ENCODE measurements at places on chromosomes 3 and 15.
A peak's percentile ranks its signal among the peaks of the same experiment; 100 is the strongest.

DNA sequence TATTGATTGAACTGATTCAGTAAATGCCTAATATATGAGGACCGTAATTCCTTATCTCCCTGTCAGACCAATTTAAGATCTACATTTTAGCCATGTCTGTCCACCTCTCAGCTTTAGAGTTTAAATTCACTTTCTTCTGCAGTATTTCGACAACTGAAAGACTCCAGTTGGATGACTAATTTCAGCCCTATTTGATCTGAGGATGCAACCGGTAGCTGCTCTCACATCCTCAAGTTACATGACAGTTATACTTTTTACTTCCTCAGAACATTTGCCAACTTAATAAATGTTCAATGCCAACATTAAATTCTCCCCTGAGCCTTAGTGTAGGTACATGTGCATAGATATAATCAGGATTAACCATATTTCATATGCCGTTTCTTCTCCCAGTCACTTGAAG lies 2.5 kb upstream of the HHLA2 start:
- DNase-seq: no peak

- DNase-seq: no peak
Observed at GRCh38 chr3:88824666-88825564, 282.5 kb upstream of the EPHA3 start.

DNA sequence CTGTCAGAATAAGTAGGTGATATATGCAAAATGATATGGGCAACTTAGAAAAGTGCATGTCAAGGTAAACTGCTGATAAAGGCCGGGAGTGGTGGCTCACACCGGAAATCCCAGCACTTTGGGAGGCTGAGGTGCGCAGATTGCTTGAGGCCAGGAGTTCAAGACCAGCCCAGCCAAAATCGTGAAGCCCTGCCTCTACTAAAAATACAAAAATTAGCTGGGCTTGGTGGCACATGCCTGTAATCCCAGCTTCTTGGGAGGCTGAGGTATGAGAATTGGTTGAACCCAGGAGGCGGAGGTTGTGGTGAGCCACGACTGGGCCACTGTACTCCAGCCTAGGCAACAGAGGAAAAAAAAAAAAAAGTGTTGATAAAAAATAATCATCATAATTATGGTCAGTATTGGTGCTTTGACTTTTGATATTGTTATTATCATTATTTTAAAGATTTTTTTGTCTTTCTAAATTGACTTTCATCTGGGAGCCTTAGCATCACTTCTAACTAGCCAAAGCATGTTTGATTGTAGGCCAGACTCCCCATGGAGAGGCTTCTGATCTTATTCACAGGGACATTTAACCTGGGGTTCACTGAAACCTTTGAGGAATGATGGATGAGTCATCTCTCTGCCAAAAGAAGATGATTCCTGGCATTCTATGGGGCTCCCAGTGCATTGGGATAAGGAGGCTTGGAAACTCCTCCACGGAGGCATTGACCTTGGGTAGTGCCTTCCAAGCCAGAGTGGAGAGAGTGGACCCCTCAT lies 5.6 kb downstream of the ZBTB38 start:
- no peak for DNase-seq

DNA sequence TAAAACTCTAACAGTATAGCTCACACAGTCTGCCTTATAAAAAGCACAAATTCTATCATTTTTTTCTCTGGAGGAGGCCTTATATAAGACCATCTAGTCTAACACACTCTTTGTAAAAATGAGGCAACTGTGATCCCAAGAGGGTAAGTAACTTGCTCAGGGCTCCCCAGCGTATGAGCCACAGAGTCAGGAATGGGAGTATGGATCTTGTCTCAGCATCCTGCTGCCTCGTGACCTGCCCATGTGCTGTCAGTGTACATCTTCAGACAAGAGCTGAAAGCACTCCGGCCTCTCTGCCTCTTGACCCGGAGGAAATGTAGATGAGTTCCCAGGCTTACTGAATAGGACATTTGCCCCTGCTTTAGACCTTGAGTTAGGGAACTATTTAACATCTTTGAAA lies 28.4 kb upstream of the MEF2A start:
- no peak for DNase-seq

GRCh38 chr3:76997733-76998132 lies 42.2 kb upstream of the ROBO2 start:
- DNase-seq: no peak

- DNase-seq: no peak
Observed at GRCh38 chr3:115321400-115321805, 174.3 kb upstream of the ZBTB20 start.

GRCh38 chr3:141454906-141455602 lies 31.8 kb upstream of the RASA2 start:
- peak; percentile 77 for DNase-seq

DNA sequence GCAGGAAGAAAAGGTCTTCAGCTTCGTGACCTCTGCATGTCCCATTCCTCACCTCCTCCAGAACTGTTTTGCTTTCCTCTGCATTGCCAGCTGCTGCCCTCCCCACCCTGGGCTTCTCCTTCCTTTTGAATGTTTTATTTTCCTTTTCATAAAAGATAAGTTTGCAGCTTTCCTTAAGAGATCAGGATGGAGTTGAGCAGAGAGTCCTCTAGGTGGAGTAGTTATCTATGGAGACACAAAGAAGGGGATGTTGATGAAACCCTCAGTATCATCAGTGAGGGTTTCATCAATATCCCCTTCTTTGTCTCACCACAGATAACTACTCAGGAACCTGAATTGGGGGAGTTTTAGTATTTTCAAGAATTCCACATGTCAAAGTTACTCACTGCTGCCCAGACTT lies 19.0 kb upstream of the SLC25A36 start:
- DNase-seq: no peak

DNA sequence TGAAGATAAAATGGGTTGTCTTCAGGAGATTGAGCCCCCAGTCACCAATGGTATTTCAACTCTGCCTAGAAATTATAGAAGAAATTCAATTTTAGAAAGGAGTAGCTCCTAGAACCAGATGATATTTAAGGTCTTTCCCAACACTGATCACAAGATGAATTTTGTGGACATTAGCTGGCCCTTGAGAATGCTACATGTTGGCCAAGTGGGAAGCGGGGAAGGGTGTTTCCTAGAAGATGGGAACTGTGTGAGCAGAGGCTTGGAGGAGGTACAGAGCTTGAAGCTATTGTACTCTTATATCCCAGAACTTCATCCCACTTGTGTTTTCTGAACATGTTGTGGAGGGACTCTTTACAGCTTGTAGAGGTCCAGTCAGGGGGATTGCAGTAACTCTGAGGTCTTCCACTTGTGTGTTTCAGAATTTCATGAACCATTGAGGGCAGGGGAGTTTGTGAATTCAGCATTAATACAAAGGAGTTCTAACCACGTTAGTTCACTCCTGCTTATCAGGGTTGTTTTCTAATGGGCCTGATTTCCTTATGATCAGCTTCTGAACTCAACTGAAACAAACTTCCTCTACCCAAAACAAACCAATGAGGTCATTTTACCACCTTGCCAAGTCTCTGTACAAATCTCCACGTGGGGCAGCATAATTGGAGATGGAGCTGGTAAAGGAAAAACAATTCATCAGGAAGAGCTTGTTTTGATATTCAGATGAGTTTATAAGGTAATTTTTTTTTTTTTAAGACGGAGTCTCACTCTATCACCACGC lies 152.6 kb upstream of the TPM1 start:
- DNase-seq: no peak

GRCh38 chr3:198027045-198027798 lies 67.2 kb downstream of the LMLN start:
- DNase-seq: no peak
